ENCODE measurements at places on chromosomes 3 and 15.

GRCh38 chr15:48653216-48653615, 7.7 kb upstream of the FBN1 start:
- no peak for DNase-seq

- no peak for DNase-seq
Observed at GRCh38 chr3:22176911-22177310, 425.9 kb upstream of the ZNF385D start.

DNA sequence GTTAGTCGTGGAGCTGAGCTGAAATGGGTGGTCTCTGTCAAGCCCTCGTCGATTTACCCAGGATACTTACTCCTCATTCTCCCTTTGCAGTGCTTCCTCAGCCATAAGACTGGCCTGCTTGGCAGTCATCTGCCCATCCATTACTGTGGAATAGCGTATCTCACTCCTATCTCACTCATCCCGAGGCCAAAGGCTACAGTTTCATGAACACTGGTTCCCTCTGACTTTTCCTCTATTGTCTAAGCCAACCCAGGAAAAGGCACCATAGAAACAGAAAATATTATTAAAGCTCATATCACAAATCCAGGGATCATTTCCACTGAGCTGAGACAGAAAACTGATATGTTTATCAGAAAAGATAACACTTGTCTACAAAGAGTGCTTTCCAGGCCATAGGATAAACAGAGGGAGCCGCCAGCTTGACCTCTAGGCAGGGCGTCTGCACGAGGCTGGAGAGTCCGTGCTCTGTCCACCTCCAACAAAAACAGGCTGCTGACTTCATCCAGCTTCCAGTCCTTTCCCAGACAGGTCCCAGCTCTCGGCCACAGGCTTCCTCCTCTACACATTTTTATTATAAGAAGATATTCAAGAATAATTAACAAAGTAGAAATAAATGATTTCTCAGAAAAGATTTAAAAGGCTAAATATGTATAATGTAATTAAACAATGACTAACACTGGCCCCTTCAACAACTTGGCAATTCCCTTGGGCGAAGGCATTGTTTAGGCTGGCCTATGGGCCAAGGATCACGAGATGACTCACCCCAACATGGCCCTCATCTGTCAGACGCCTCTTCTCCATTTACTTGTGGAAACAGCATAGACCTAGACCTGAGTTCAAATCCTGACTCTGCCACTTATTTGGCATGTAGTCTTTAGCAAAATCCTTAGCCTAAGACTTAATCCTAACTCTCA, 27.4 kb upstream of the BOC start:
- no peak for DNase-seq

DNA sequence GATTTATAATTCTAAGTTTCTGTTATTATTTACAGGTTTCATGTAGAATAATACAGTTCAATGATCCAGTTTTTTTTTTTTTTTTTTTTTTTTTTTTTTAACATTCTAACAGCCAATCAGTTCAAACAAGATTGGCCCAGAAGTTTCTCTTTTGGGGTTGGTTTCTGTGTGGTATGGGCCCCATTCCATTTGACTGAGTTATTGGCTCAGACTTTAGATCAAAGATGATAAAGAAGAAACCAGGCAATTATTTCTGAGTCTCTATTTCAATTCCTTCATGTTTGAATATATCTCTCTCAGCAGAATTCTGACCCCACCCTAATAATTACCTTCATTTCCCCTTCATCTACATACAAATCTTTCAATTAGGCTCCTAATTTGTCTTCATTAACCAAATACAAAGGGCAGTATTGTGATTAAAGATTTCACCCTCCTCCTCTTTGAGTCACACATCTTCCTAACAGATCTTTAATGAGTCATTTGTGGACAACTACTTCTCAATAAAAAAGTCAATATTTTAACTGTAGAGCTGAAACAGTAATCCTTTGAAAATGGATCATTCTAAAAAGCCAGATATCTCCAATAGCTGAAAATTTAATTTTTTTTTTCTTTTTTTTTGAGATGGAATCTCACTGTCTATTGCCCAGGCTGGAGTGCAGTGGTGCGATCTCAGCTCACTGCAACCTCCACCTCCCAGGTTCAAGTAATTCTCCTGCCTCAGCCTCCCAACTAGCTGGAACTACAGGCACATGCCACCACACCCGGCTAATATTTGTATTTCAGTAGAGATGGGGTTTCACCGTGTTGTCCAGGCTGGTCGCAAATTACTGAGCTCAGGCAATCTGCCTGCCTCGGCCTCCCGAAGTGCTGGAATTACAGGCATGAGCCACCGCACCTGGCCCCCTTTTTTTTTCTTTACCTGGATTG, 878.8 kb downstream of the NAALADL2 start:
- peak; percentile 37 for DNase-seq

DNA sequence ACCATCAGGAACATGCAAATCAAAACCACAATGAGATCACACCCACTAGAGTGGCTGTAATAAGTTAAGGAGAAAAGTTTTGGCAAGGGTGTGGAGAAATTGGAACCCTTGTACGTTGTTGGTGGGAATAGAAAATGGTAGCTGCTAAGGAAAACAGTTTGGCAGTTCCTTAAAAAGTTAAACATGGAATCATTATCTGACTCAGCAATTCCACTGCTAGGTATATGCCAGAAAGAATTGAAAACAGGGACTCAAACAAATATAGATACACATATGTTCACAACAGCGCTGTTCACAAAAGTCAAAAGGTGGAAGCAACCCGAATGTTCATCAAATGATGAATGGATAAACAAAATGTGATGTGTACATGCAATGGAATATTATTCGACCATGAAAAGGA, 138.8 kb upstream of the ATP2B2 start:
- DNase-seq, result no peak

DNA sequence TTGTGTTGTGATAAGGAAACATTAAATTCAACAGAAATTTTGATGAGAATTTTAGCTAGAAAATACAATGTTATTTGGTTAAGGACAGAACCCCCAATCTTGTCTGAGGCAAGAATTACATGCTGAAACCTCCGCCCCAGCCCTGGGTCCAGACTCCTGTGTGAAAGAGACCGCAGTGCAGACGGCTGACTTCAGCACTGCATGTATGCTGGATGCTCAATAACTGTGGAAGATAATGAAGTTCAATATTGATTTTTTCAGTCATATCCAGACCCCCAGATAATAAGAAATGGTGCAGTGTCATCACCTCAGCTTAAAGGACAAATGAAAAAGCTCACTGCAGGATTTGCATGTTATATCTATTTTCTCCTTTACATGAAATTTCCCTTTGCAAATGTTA, 188.3 kb upstream of the CNTN4 start:
- no peak for DNase-seq

GRCh38 chr15:73924171-73924921, 1.9 kb upstream of the LOXL1 start:
- DNase-seq, result peak; percentile 91

DNA sequence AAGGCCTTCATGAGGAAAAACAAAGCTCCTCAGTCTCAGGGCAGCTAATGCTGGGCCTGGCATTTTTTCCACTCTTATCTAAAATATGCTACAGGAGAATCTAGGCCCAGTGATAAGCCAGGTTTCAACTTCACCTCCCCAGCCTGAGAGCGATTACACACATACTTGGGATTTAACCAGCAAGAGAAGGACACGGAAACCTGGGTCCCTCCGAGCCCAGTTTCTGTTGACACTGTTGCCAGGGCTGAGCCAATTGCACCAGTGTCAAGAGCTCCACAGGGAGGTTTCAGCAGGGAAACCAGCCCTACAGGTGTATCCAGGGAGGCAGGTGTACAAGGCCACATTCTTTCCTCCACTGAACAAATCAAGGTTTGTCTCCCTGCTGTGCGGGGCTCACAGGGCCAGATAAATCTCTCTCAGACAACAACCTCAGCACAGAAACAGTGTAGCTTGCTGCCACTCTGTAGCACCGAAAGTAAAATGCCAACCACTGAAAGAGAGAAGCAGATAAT, 85.4 kb downstream of the MAGI1 start:
- DNase-seq, result no peak

DNA sequence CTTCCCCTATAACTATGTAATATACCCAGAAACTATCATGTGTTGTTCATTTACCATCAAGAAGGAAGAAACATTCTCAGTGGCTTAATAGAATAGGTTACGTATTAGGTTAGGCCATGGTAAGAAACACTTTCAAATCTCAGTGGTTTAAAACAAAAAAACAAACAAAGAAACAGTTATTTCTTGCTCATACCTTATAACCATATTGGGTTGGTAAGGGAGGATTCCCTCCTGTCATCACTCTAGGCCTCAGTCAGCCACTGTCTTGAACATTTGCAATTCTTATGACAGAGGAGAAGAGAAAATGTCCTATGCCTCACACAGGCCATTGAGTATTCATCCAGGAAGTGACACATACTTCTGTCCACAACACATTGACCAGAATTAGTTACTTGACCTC, 727.7 kb upstream of the NECTIN3 start:
- DNase-seq, result peak; percentile 33

- no peak for DNase-seq
Observed at GRCh38 chr15:51180011-51180410, 85.3 kb upstream of the TNFAIP8L3 start.

DNA sequence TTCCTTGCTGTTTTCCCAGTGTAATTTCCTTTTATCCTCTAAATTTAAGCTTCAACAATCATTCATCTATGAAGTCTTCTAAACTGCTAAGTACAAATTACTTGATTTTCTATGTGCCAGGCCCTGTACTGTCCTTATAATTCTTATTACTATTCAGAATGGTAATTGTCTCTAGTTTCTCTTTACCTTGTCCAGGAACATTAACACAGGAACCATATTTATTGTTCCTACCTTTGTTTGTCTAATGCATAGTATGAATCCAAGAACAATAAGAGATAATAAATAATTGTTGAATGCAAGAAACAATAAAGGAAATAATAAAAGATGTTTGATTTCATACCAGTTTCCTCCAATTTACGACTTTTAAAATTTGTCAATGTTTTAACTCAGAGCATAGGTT, 1083.2 kb downstream of the ROBO2 start:
- DNase-seq, result no peak

- DNase-seq, result peak; percentile 30
Observed at GRCh38 chr15:77187751-77188464, 117.0 kb upstream of the TSPAN3 start.

DNA sequence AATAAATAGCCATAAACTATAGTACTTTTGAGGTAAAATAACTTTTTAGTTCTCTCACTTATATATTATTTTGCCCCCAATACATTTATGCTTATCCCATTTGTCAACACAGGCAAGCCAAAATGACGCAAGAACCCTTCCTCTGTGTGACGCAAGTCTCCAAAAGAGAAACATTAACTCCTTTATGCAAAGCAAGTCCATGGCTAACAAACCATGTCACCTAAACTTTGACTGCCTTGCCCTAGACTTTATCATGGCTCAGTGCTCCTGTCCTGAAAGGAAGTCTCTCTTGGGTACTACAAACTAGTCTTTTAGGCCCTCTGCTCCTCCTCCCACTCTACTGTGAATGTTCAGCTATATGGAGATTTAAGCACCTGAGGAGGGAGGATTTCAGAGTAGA, 230.5 kb downstream of the UNC13C start:
- DNase-seq, result no peak

- peak; percentile 80 for DNase-seq
Observed at GRCh38 chr3:57959423-57960173, 48.6 kb upstream of the FLNB start.

DNA sequence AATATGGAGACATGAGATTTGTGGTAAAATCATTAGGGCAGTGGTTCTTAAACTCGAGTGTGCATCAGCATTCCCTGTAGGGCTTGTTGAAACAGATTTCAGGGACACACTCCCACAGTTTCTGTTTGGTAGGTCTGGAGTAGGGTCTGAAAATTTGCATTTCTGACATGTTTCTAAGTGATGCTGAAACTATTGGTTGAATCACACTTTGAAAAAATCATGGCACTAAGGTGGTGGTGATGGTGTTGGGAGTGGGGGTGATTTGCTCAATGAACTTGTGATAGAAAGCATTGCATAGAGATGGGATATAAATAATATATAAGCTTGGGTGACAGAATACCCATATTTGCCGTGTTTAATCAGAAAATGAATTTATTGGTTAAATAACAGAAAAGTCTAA, 11.3 kb downstream of the MITF start:
- DNase-seq, result no peak

DNA sequence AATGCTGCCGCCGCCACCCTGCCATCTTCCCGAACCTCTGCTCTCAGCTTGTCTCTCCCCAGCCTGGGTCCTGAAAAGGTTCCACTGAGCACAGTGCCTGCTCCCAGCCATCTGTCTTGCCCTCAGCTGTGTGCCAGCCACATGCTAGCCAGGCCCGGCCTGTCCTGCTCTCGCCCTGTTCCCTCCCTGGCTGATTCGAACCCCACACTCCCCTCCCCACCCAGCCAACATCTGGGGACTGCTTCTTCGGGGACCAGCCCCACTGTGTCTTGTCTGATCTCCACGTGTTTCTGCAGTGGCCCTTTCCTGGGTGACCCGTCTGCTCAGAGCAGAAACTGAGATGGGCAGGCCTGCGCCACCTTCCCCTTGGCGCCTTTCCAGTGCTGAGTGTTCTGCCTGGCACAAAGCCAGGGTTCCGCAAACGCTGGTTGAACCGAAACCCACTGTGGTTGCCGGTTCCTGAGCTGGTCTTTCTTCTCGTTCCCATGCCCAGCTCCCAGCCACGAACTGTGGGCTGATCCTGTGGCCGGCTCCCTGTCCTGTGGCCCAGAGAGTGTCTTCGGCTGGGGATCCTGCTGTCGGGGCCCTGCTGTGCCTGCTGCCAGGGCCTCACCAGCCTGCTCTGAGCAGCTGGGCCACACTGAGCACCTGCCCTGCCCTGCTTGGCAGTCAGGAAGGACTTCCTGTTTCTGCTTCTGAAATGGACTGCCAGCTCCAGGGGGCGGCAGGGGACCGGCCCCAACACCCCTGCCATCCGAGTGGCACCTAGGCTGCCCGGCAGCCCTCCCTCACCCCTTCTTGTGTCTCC, 62.7 kb upstream of the KLF13 start:
- DNase-seq, result no peak

- peak; percentile 15 for DNase-seq
Observed at GRCh38 chr3:123447749-123448517, 957 bp downstream of the ADCY5 start.

GRCh38 chr3:133296981-133297380, 102.9 kb upstream of the BFSP2 start:
- no peak for DNase-seq

GRCh38 chr15:93831641-93832040, 399.7 kb upstream of the MCTP2 start:
- DNase-seq, result no peak

GRCh38 chr15:42033214-42033873, 12.5 kb upstream of the PLA2G4E start:
- no peak for DNase-seq
